ENCODE measurements at places on chromosomes 5 and 9.

DNA sequence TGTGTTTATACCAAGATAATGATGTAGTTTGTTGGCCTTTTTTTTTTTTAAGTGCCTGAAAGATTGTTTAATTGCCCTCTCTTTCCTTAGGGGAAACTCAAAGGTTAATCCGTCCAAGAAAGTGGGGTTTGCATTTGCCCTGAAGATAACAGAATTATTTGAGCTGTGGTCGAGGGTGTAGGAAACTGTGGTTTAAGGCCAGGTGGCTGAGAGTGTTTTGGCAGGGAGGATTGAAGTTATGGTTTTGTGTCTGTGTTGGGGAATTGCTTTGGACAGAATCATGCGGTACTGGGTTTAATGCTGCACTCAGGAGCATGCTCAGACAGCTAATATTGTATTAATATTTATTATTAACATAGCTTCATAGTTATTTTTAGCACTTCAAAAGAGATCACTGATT, 509.8 kb downstream of the EBF1 start:
- DNase-seq: no peak

- no peak for DNase-seq
These were observed 64.5 kb downstream of the SEC61B start for GRCh38 chr9:99286536-99286935.

DNA sequence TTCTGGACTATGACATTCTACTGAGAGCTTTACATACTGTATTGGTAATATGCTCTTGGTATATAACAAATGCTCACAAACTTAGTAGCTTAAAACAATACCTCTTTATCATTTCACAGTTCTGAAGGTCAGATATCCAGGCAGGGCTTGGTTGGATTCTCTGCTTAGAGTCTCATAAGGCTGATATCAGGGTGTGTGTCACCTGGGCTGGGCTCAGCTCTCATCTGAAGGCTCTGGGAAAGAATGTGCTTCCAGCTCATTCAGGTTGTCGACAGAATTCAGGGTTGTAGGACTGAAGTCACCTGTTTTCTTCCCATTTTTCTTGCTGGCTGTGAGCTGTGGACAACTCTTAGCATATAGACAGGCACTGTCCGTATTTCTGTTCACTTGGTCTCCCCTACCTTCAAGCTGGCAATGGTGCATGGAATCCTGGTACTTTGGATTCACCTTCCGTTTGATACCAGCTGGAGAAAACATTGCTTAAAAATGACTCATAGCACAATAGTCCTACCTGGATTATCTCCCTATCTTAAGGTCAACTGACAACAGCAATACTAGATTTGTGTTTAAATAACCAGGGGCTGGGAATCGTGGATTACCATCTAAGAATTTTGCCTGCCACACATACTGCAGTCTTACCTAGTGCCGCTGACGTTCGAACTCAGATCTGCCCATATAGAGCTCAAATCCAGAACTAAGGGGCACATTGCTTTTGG, 69.2 kb downstream of the RCL1 start:
- no peak for DNase-seq

- DNase-seq: no peak
These were observed 235.6 kb downstream of the DNAH5 start for GRCh38 chr5:13708906-13709305.

DNA sequence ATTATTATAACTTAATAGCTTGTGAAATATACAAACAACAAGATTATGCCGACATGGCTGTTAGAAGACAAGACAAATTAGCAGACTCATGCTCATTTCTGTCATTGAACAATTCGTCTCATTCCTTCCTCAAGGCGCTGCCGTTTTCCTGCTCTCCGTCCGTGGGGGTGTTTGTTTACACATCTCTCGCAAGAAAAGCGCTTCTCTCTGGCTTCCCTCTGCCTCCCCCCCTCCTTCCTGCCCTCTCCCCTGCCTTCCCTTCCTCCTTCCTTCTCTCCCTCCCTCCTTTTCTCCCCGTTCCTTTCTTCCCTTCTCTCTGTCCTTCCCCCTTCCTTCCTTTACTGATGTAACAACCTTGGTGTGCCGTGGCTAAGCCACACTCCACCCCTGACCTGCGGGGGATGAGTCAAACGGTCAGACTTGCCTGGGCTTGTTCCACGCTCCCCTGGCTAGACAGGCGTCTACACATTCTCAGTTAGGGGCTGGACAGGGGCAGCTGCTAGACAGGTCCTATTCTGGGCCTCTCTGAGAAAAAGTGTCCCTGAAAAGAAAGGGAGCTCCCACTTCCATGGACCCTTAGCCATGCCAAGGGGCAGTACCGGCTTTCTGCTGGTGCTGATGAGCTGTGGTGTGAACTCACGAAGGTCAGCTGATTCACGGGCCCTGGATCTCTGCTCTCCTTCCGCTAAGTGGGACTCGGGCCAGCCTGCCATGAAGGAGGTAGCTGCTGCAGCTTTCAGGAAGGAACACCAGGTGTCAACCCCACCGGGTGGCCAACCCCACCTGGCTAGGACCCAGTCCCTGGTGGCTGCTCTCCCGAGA, 32.0 kb upstream of the SPTLC1 start:
- DNase-seq: no peak

GRCh38 chr5:173155912-173156311, 11.6 kb downstream of the BNIP1 start:
- DNase-seq: no peak
